ENCODE measurements at places on chromosomes 1 and 21.
A peak's percentile ranks its signal among the peaks of the same experiment; 100 is the strongest.

GRCh38 chr21:42858185-42858847 is 21.0 kb downstream of the WDR4 start:
- DNase-seq = no peak

DNA sequence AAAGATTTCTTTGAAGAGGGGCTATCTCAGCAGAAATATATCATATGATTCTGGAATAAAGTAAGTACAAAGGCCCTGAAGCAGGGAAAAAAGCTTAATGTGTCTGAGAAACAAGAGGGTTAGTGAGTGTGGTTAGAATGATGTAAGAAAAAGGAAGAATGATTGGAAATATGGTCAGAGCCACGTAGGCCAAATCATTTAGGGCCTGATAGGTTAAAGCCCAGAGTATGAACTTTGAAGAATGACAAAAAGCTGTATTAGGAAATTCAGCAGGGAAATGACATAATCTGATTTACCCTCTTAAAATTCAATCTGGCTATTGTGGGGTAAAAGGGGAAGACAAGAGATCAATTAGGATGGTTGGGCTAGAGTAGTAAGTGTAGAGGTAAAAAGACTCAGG is 69.0 kb upstream of the MUTYH start:
- no peak for DNase-seq

DNA sequence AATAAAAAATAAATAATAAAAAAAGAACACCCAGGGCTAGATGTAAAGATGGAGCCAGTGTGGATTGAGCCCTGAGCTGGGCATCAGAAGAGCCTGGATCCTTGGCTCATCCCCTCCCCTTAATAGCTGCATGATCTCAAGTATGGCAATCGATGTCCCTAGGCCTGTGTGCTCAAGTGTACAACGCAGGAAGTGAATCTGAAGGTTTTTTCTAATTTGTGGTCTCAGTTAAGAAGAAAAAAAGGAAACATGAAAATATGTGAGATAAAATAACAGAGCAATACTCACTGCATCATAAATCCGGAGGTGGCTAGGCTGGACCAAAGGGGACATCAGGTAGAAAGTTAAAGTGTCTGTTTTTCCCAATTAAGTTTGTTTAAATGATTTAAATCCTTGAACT is 47.3 kb upstream of the SLC44A3 start:
- DNase-seq = no peak

- no peak for DNase-seq
These were observed 63.9 kb upstream of the CYP2J2 start for GRCh38 chr1:59990470-59990869.

- DNase-seq = no peak
These were observed 36.6 kb downstream of the ITPKB start for GRCh38 chr1:226702318-226702956.

- DNase-seq = no peak
These were observed 592.7 kb upstream of the ADGRL4 start for GRCh38 chr1:79599257-79599656.

DNA sequence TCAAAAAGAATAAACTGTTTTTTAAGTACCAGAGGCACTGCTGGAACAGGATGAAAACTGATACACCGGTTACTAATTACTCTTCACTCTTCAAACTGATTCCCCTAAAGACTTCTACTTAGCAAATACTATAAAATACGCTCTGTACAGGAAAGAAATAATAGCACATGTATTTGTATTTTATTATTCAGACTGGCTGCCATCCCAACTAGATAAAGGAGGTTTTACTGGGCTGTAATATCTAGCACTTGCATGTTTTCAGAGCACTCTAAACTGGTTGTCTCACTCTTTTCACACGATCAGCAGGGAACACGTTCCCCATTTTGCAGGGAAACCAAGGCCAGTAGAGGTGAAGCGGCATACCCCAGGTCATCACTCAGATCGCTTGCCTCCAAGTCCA is 9.2 kb downstream of the SMIM12 start:
- DNase-seq = no peak

DNA sequence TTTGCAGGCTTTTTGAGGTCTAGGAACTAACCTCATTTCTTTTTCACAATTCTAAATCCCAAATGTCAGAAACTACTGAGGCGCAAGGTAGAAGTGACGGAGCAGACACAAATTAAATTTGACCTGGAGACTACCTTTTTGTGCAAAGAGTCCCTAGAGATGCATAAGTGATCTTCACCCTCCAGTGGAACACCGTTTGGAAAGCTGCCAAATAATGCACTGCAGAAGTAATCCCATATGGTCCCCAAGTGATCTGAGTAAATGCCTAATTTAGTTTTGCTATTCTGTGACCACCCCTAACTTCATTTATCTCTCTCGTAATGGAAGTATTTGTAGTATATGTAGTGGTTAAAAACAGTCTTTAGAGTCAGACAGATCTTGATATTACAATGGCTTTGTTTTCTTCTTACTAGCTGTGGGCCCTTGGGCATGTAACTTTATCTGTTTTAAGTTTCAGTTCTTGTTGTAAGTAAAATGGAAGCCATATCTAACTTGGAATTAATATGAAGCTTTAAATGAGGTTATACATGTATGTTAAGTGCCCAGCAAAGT is 70.4 kb upstream of the IPO9 start:
- no peak for DNase-seq

DNA sequence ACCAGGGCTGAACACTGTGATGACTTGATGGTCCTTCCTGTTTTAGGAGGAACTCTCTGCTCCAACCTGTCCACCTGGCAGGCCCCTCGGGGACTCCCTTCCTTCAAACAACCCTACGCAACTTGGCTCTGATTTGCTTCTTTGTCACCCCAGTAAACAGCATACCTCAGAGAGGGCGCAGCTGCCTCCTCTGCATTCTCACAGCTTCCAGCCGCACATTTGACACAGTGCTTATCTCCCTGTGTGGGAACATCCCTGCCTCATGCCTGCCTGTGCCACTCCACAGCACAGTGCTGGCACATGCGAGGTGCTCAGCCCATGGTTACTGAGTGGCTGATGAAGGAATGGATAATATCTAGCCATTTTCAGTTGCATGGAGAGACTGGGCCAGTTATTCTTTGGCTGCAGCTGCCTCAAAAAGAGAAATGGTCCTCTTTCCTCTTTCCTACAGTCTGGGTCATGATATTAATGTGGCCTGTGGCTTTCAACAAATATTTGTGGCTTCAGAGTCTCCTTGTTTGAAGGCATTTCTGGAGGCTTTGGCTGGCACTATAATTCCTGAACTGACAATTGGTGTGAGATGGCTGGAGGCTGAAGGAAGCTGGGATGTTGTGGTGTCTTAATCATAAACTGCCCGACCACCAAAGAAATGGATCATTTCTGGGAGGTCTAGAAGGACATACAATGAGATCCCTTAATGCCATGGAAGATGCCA is 77.9 kb downstream of the TENT5C start:
- no peak for DNase-seq

GRCh38 chr1:183783767-183784637 is 20.9 kb upstream of the RGL1 start:
- DNase-seq = no peak

DNA sequence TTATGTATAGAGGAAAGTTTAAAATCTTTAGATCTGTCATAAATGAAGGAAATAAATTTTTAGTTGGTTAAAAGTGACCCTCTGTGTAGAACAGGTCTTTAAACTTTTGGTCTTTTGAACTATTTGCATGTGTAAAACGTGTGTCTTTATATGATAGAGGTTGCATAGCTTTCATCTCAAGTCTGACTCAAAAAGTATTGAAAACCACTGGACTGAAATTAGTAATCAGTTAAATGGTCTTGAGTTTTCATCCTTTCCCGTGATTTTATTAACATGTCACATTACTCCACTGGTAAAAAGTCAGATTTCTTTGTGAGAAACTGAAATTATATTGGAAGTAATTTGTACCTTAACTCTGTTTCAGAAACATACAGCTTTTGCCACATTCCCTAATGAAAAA is 1.8 kb downstream of the RNPC3 start:
- no peak for DNase-seq

- DNase-seq = no peak
These were observed 277.5 kb downstream of the CTH start for GRCh38 chr1:70688580-70688979.

- DNase-seq = no peak
These were observed 305.8 kb upstream of the ZP4 start for GRCh38 chr1:238196516-238196915.

- DNase-seq = no peak
These were observed 13.2 kb upstream of the CDC7 start for GRCh38 chr1:91487469-91487868.

DNA sequence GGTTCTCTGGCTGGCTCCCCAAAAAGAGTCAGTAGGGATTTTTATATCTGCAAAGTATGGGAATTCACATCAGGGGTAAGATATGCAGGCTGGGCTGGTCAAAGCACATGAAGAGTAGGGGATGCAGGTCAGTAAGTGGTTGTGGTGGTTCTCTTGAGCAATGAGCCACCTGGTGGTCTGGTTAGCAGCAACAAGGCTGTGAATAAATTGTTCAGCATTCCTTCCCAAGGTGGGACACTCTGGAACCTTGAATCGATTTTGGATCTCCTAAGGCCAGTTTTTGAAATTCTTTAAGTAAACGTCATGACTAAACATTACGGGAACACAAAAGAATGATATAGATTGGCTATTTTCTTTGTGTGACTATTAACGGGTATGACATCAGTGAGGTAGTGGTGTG is 563.0 kb upstream of the NEGR1 start:
- no peak for DNase-seq

DNA sequence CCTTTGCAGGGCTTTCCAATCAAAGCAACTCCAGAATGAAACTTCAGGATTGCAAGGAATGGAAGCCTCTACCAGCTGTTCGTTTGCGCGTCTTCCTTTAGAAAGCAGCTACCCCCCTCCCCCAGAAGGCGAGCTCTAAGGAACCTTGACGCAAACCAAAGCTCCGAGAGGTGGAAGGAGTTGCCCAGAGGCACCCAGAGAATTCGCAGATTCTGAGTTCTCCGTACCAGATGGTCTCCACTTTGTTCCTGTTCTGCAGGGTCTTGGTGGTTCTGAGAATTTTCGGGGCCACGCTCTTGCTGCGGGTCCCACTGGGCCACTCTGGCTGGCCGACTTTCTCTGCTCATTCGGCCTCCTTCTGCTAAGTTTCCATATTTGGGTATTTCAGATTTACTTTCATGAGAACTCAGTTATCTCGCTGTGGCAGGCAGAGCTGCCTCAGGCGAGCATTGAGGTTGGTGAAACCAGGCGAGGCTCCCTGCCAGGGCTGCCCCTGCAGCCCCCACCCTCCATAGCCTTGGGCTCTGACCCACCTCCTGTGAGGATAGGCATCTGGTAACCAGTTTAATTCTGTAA is 801 bp downstream of the TRAF5 start:
- no peak for DNase-seq

GRCh38 chr1:47617381-47618221 is 179.8 kb downstream of the FOXD2 start:
- no peak for DNase-seq

- DNase-seq = no peak
These were observed 37.9 kb upstream of the USP24 start for GRCh38 chr1:55252942-55253589.

GRCh38 chr1:226574044-226574443 is 25.5 kb downstream of the STUM start:
- no peak for DNase-seq

DNA sequence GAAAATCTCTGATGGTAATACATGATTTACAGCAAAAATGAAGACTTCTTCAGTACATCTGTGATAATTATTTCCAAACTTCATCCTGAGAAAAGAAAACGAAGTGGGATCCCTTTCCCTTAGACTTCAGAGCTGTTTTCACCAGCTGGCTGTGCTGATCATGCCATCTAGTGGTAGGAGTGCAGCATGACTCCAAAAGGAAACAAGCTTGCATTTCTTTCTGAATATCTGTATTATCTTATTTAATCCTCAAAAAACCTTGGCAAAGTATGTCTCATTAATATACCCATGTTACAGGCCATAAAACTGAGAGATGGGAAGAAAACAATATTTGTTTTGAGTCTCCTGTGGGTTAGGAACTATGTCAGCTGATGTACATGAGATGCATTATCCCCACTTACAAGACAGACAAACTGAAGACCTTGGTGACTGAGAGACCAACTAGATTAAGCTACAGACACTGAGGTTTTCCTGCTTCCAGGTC is 9.8 kb upstream of the GJA8 start:
- peak; percentile 1 for DNase-seq

DNA sequence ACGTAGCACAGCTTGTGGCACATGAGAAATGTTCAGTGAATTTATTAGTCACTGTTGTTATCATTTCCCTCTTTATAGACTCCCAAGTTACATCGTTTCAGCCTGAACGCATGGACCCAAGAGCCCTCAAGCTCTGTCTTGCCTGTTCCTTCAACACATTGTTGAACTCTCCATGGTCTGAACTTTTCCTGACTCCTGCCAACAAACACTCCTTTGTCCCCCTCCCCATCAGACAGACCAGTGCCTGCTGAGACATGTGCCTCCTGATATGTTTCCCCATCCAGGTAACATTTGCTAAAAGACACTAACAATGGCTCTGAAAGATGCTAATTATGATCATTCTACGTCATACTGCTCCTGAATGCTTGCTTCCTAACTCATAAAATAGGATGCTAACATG is 108.7 kb upstream of the NFIA start:
- DNase-seq = no peak

- no peak for DNase-seq
These were observed 523.3 kb upstream of the RGS18 start for GRCh38 chr1:191634801-191635508.

GRCh38 chr1:22412932-22413727 is 38.5 kb upstream of the ZBTB40 start:
- DNase-seq = no peak

DNA sequence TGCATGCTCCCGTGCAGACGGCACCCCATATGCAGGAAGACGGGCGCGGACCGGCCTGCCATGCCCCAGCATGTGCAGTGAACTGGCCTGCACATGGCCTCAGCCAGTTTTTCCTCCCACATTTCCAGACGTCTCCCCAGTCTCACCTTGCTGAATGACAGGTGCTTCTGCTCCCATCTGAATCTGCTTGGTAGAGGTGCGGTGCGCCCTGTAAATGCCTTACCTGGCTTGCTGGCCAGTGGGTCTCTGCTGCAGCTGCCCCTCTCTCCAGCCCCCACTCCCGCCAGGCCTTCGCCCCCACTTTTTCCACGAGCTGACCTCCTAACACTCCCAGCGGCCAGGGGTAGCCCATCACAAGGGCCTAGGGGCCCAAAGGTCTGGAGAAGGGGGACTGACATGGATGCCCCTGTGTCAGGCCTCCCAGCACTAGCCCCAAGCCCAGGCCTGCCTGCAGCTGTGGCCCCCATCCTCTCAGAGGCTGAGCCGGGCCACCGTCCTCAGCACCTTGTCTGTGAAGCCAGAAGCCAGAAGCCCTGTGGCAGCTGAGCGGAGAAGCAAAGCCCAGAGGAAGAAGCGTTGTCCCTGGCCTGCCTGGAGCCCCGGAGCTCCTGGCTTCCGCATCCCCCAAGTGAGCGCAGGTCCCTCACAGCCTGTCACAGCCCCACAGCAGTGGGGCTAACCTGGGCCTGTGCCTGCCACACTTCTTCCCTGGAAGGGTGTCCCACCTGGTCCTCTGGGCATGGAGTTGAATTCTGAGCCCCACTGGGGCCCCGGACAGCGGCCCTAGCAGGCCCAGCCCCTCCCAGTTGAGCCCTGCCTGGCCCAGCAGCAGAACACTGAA is 3.7 kb upstream of the SLC19A1 start:
- no peak for DNase-seq

GRCh38 chr1:86993269-86993985 is 79.0 kb downstream of the HS2ST1 start:
- no peak for DNase-seq

- DNase-seq = no peak
These were observed 2.5 kb upstream of the DUSP23 start for GRCh38 chr1:159778266-159778665.

- DNase-seq = no peak
These were observed 37.2 kb downstream of the GNPAT start for GRCh38 chr1:231278100-231278790.

GRCh38 chr21:25054689-25055088 is 552.6 kb downstream of the MRPL39 start:
- DNase-seq = no peak

Measured in KG1 (cell line).